ENCODE measurements at places on chromosomes 3 and 15.

DNA sequence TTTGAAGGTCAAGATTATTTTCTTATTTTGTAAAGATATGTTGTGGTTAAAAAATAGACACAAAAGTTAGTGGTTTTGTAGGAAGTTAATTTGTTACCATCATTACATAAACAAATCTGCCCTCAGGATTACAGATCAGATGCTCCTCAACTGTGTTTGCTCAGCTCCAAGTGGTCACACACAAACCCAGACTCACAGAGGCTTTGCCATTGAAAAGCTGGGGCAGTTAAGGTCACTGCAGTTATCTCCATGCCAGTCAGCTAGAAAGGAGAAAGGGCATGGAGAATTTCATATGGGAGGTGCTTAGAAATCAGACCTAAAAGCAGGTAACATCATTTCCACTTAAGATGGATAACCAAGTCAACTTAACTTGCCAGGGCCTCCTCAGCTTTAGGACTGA lies 825.7 kb upstream of the GBE1 start:
- DNase-seq, result no peak

GRCh38 chr15:64851503-64851840 lies 9.8 kb downstream of the PLEKHO2 start:
- DNase-seq, result peak; percentile 90

- DNase-seq, result no peak
Observed at GRCh38 chr3:6099458-6100075, 761.3 kb upstream of the GRM7 start.

DNA sequence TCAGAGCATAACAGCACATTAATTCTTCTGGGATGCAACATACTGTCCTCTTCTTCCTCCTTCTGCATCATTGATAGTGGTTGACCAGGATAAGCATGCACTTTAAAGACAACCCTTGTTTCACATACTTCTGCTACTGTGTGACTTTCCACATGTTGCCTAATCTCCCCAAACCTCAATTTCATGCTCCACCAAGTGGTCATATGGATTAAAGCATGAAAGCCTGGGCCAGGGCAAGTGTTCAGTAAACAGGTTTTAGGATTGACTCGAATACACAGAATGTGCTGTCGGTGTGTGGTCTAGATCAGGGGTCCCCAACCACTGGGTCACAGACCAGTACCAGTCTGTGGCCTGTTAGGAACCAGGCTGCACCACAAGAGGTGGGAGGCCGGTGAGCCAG lies 22.5 kb upstream of the BFSP2 start:
- peak; percentile 53 for DNase-seq

DNA sequence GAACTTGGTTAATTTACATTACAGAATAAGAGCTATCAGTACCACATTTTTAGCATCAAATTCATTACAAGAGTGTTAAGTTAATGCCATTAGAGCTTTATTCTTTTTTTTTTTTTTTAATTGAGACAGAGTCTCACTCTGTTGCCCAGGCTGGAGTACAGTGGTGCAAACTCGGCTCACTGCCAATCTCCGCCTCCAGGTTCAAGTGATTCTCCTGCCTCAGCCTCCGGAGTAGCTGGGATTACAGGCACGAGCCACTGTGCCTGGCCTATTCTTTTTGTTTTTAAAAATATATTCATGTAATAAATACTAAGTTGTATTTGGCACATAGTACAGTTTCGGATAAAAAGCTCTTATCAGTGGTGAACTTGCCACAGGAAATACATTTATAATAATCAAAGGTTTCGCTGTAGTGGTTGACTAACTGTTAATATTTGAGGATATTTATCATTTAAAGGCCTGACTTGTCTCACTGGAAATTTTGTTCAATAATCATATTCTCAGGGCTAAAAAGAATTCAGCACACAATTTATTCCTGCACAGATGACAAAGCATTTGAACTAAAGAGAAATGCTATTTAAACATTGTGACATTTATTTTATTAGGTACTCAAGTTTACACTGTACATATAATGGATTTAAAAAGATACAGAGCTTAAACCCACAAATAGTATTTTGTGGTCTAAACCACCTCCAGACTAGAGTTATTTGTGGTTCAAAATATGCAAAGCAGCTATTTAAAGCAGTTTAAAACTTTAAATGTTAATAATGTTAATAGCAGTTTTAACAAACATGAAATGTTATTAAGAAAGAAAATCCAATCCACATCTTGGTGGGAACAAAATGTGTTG lies 6.1 kb upstream of the LEKR1 start:
- DNase-seq, result peak; percentile 53

- no peak for DNase-seq
Observed at GRCh38 chr3:33704891-33705290, 13.2 kb downstream of the CLASP2 start.

DNA sequence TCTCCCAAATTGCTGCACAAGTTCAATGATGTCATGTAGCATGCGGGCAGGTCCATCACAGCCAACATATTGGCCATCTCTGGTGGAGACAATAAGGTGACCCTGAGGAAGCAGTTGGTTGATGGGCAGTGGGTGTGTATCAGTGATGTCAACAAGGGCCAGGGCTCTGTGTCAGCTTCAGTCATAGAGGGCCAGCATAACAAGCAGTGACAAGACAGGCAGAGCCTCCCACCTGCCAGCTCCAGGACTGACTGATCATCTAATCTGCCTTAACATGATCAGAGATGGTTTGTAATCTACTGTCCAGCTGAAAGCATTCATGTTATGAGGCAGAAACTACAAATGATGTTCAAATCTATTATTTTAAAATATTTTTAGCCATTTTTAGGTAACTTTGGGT lies 62.3 kb downstream of the GLB1 start:
- DNase-seq, result no peak

DNA sequence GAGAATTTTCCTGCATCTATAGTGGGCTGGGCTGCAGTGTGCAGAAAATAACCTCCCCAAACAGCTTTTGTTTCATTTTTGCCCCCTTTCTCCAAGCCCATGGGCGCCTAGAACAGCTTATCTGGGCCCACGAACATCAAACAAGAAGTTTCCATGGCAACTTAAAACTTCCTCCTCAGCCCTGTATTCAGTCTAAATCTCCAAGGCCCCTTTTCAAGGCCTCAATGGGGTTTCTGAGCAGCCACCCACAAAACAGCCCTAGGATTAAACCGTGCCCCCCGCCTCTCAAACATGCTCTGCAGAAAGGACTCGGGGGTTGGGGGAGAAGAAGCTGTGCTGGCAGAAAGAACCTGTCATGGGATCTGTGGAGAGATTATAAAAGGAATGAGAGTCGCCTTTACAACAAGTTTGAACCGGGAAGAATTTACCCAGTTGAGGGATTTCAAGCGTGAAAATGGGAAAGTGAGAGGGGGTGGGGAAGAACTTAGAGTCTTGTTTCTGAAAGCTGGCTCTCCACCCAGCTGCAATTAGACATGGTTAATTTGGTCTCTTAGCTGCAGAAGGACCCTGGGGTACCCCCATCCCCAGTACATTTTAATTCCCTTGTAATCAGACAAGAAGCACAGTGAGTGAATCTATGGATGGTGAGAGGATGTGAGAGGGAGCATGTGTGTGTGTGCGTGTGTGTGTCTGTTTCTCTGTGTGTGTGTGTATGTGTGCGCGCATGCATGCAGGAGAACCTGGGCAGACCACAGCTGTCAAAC lies 4.3 kb upstream of the FAM107A start:
- DNase-seq, result no peak

- peak; percentile 65 for DNase-seq
Observed at GRCh38 chr3:2354702-2355101, 256.0 kb downstream of the CNTN4 start.

- no peak for DNase-seq
Observed at GRCh38 chr15:69489073-69489571, 36.5 kb downstream of the RPLP1 start.

- DNase-seq, result no peak
Observed at GRCh38 chr3:177464392-177465256, 267.3 kb upstream of the TBL1XR1 start.

- DNase-seq, result no peak
Observed at GRCh38 chr3:71294919-71295318, 288.6 kb downstream of the FOXP1 start.

GRCh38 chr3:190533511-190534281 lies 19.8 kb downstream of the IL1RAP start:
- DNase-seq, result peak; percentile 96

DNA sequence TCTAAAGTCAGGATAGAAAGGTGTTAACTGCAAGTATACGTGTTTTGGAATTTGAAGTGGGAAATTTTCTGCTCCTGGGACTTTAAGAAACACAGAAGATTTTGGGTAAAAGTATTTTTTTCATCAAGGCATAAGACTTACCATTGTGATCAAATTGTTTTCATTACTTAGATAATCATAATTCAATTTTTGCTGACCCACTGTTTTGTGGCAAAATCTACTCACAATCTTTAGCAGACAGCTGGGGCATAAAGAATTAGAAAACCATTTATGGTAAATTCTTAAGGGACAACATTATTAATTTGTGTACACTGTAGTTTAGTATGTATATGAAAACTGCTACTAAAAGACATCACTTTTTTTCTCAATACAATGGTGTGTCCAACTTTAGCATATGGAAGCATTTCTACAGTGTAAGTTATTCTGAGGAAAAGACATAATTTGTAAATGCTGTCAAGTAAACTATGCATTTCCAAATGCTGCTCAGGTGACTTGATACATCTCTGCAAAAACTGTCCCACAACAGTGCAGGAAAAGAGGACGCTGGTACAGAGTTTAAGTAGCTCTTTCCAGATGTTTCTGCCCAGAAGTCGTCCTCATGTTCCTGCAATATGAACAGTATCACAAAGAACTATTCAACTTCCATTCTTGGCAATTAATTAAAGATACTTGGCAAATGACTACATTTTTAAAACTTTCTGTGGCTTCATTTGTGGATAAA lies 52.3 kb downstream of the THSD4 start:
- DNase-seq, result peak; percentile 13

GRCh38 chr3:188187053-188187452 lies 33.1 kb downstream of the LPP start:
- no peak for DNase-seq

DNA sequence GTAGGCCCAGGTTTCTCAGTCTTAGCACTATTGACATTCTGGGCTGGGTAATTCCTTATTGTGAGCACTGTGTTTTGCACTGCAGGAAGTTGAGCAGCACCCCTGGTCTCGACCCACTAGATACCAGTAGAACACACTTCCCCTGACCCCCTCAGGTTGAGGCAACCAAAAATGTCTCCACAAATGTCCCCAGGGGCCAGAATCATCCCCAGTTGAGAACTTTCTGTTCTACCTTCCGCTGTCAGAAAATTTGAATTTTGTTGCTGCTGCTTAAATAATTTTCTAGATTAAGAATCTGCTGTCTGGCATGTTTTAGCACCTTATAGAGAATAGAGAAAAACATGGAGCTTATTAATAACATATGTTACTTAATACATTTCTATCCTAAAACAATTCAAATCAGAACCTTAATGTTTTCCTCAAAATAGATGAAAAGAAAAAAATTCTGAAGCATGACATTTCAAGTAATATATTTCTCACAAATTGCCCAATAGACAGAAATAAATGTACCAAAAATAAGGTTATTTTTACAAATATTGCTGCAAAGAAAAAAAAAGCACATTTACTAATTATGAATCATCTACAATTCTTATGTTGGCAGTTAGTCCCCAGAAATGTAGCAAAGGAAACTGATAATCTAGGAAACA lies 13.2 kb upstream of the THRB start:
- no peak for DNase-seq

DNA sequence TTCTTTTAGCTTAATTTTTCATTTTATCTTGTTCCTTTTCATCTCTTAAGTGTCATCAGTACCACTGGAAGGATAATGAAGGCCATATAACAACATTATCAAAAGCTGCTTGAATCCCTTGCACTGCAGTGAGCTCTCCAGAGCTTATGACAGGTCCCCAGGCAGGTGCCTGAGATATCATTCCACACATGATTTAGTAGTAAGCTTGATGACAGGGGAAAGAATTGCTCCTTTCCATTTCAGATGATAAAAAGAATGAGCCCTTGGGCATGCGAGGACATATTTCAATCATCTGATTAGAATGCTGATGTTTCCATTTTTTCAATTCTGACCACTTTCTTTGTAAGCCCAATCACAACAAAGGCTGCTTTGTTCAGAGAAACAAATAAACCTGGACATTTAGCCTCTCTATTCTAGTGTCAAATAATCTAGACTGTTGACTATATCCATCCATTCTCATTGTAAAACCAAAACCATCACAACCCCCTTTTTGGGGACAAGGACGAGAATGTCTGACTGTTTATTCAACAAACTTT lies 567.8 kb downstream of the IGSF11 start:
- no peak for DNase-seq

DNA sequence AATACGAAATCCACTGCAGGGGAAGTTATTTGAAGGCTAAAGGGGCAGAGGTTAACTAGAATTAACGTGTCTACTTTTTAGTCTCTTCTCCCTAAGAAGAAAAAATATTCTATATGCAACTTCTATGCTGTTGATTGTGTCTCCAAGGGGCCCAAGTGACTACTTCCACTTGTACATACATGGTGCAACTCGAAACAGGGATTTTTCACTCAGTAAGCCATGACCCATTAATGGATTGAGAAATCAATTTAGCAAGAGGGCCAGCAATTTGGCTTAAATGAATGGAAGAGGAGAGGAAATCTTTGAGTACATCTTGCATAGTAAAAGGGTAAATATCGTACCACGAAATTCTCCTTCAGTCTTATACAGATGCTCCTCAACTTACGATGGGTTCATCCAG lies 151.1 kb upstream of the HES1 start:
- no peak for DNase-seq

- no peak for DNase-seq
Observed at GRCh38 chr3:123449997-123450604, 1.2 kb upstream of the ADCY5 start.

DNA sequence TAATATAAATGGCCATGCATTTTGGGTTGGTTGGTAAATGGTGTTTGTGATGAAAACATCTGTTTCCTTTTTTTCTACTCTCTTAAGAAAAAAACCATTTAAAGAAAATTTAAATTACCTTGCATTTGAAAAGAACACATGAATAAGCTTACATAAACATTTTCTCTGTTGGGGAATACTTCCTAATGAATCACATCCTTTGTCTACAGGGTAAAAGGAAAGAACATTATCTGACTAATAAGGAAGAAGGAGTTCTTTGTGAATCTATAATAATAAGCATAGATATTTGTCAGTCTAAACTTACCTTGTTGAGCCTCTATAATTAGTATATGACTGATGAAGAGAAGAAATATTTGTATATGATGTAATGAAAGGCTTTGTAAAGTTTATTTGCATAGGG lies 254.1 kb upstream of the ZNF717 start:
- no peak for DNase-seq

All from fibroblast of skin of abdomen (primary cell).